ENCODE measurements at places on chromosomes 16 and 17. TPM values are rescaled to one million over a fixed set of nuclear protein-coding genes. Genes with fewer than 3 reads are reported as not detected.

Gene MPP3
- 13.8 TPM for total RNA-seq

Gene ZG16
- not detected for total RNA-seq

Gene STAT5A
- total RNA-seq: 55.6 TPM

Gene SYCE1L
- 3.9 TPM for total RNA-seq

Gene NT5M
- total RNA-seq: 3.9 TPM

Gene RNF222
- not detected for total RNA-seq

Gene CNTNAP4
- total RNA-seq: 0.76 TPM

Gene CAPNS2
- total RNA-seq: 2.5 TPM

- DNase-seq: peak; percentile 79
Observed at GRCh38 chr17:17681744-17682292, 560 bp downstream of the RAI1 start.

GRCh38 chr17:61463316-61464129 lies 11.3 kb downstream of the TBX4 start:
- DNase-seq: peak; percentile 36

DNA sequence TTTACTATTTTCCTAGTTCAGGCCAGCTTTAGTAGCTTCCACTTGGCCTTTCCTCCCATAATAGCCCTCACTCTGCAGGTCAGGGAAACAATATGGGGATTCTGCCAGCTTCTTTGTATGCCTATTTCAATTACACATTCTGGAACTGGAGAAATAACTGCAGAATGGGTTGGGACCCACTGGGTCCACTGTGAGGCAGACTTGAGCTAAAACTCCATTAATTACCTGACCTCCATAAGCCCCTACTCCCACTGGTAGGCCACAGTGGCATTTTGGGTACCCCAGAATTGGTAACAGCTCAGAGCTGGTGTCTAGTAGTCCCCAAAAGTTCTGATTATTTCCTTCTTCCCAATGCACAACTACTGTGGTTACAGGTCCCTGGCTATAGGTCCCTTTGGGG lies 16.7 kb upstream of the TENT4B start:
- no peak for DNase-seq

DNA sequence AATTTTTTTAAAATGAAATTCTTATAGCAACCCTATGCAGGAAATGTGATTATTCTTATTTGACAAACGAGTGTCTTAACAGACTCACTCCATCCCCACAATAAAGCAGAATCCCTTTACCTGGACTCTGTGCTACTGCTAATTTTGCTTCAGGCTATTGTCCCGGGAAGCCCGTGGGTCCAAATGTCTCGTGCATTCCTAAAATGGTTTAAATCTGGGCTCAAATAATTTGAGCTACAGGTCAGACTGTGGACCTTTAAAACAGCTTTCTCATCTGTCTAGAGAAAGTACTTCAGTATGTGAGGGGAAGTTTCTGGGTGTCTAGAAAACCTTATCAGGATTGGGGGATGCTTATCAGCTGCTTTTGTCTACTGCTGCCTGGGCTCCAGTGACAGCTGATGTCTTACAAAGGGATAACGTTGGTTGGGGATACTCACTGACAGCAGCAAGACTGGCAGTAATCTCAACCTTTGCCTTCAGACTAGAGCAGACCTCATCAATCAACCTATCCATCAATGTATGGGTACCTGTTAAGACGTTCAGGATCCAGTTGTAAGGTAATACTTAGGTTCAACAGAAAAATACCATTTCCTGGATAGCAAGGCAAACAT lies 197.9 kb upstream of the CDH11 start:
- no peak for DNase-seq

DNA sequence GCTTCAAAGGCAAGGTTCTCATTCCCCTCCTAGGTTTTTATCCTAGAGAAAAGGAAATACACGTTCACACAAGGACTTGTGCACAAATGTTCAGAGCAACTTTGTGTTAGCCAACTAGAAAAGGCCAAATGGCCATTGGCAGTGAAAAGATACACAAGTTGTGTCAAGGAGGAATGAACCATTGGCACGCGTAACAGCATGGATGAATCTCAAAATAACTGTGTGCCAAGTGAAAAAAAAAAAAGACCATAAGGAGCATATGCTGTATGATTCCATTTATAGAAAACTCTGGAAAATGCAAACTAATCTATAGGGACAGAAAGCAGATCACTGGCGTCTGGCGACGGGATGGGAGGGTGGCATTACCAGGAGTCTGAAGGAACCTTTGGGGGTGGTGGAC lies 333.8 kb downstream of the SNX29 start:
- DNase-seq: no peak

GRCh38 chr17:48985436-48986245 lies 11.5 kb upstream of the IGF2BP1 start:
- no peak for DNase-seq

- DNase-seq: no peak
Observed at GRCh38 chr16:85126394-85126704, 14.1 kb upstream of the CIBAR2 start.

DNA sequence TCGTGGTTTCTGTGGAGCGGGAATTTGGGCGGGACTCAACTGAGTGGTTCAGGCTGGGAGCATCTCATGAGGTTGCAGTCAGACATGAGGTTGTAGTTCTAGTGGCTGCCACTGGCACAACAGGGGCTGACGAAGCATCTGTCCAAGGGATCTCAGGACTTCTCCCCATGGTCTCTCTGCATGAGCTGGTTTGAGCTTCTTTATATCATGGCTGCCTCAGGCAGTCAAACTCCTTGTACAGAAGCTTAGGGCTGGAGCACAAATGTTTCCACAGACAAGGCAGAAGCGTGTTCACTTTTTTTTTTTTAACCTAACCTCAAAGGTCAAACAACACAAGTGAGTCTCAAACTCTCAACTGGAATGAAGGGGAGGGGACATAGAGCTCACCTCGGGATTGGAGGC lies 243.3 kb downstream of the MSI2 start:
- no peak for DNase-seq

- DNase-seq: no peak
Observed at GRCh38 chr16:80997139-80997798, 9.4 kb downstream of the CMC2 start.

GRCh38 chr17:78819806-78820792 lies 20.5 kb downstream of the USP36 start:
- DNase-seq: no peak

GRCh38 chr17:44044071-44044470 lies 22.4 kb downstream of the LSM12 start:
- no peak for DNase-seq

DNA sequence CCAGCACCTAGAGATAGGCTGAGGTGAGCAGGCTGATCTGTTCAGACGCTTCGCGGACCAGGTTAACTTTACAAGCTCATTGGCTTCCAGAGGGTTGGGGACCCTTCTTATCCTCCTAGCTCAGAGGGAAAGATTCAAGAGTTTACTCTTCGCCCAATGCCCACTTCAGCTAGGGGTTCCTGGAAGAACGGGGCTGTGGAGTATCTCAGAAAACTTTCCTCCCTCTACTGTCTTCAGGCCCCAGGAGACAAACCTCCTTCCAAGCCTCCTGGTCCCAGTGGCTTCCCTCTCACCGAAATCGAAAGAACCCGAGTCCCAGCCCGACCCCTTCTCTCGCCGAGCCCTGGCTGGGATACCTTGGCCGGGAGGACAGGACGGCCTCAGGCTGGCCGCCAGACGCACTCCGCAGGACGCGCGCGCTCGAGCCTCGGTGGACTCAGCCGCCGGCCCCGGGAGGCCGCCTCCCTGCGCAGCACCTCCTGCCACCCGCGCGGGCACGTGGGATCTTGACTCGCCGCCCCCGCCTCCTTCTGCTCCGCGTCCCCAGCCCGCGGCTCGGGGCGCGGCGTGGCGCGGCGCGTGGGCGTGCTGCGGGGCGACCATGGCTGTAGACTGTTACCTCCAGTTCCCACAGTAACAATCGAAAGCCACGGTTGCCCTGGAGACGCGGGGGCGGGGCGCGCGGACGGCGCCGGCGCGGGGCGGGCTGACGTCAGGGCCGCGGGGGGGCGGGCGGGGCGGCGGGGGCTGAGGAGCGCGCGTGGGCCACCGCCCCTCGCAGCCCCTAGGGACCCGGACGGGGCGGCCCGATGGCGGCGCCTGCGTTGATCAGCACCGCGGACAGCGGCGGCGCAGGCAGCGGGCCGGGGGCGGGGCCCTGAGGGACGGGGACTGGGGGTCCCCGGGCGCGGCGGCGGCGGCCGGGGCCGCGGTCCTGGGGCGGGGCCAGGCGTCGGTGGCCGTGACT lies 5.3 kb upstream of the HIC1 start:
- DNase-seq: peak; percentile 93

DNA sequence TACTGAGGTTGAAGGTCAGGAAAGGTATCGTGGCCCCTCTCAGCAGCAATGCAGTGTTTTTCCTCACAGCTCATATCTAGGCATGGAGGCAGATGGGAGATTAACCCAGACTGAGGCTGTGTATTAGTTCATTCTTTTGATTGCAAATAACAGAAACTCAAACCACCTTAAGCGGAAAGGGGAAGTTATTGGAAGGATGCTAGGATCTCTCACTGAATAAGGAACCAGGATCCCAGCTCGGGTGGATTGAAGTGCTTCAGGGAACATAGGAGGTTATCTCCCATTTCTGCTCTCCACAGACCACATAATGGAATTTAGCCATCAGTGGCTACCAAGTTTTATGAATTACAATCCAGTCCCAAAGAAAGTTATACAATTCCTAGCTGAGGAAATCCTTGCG lies 8.2 kb downstream of the ZNF689 start:
- no peak for DNase-seq

GRCh38 chr17:78538033-78538776 lies 39.0 kb downstream of the DNAH17 start:
- no peak for DNase-seq

GRCh38 chr17:82647593-82648164 lies 565 bp downstream of the WDR45B start:
- DNase-seq: peak; percentile 79

GRCh38 chr17:17575360-17576251 lies 15.9 kb downstream of the PEMT start:
- no peak for DNase-seq

DNA sequence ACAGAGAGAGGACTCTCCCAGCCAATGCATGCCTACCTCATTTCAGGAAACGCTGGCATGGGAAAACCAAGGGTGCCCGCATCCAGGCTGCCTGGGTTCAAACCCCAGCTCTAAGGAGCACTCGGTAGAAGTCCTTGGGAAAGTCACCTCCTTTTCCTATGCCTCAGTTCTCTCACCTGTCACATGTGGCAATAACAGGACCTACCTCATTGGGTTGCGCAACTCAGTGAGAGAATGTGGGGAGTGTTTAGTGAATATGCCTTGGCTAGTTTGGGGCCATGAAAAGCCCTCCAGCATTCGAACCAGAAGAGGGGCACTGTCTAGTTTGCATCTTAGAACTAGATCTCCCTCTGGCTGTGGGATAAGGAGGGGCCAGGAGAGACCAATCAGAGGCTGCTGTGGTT lies 9.0 kb upstream of the NXPH3 start:
- DNase-seq: no peak

DNA sequence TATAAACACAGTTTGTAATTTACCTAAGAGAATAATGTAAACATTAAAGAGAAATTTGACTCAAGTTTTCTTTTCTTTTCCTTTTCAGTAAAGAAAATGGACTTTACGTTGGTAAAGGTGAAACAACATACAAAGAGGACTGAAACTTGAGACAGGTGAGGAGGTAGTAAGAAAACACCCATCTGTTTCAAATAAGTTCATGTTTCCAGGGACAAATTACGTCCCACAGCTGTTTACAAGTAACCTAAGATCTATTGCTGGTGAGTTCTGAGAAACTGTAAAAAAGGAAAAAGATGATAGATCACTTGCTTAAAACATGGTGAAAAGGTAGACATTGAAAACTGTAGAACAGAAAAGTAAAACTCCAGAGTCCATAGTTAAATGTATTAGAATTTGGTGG lies 4.8 kb upstream of the ABCA5 start:
- DNase-seq: no peak

DNA sequence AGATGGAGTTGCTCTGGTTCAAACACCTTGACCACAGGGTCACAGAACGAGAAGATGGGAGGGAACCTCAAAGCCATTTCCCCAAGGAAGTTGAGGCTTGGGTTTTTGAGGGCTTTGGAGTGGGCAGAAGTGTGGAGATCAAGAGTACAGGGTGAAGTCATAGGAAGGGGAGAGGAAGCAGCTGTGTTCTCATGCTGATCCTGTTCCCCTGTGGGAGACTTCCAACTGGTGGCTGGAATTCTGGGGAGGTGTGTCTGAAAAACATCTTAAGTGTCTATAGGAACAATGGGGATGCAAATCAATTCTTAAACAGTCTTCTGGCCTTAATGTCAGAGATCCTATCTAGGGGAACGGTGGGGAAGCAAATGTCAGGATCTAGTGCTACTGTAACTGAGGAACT lies 38.8 kb upstream of the HSBP1 start:
- no peak for DNase-seq

GRCh38 chr16:85072947-85073346 lies 39.3 kb downstream of the CIBAR2 start:
- no peak for DNase-seq

DNA sequence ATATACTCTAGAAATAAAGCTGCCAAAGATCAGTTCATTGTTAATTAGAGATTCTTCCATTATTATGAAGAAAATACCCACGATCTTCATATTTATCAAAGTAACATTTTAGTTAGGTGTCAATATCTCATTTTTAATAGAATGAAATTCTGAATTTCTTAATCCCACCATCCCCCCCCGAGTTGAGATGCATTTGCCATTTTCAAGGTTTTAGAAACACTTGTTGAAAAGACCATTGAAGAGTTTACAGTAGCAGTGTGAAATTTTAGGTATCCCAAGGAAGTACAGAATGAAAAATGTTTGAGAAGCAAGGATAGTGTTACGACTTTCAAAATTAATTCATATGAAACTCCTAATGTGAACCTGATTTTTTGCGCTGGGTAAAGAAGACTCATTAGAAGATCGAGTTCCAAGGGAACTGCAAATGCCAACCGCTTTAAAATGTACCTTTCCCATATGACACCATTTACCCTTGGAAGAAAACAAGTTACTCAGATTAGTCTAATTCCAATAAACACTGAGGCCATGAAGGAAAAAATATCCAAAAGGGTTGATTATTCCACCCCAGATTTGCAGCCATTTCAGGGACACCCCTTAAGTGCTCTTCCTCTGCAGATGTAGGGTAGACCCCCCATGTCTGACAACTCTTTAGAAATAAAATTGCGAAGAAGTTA lies 731 bp downstream of the IKZF3 start:
- no peak for DNase-seq

DNA sequence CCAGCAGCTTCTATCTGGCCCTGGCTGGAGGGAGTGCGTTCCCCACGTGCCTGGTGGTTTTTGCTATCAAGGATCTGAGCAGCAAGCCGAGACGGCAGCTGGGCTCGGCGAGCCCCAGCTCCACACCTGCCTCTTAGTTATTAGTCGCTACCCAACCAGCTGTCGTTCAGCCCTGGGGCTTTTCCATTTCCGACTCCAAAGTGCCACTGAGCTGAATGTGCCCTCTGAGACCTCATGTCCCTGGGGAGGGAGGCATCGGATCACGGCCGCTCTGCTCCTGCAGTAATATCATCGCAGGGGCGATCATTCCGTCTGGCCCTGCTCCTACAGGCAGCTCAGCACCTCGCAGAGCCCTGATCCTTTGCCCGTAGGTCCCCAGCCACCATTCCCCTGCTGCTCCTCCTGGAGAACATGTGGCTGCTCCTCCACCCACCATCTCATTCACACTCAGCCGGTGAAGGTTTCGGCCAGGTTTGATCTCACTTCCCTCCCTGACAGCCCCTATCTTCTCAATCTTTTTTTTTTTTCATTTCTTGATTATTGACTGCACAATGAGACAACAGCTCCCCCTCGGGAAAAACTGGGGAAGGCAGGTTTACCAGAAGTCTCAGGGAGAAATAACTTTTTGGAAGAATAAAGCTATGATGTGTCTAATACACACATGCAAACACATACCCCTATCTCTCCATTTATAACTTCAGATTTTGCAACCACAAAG lies 86.7 kb downstream of the ZFHX3 start:
- peak; percentile 51 for DNase-seq
